Activated CD4-positive, alpha-beta T cell treated with anti-CD3 and anti-CD28 coated beads, Interleukin-2, amount 10 ng/mL, durations not matched to agents 24 days and 14 days (primary cell): ENCODE measurements at places on chromosomes 5 and 9. TPM values are rescaled to one million over a fixed set of nuclear protein-coding genes. Genes with fewer than 3 reads are reported as not detected.
A peak's percentile ranks its signal among the peaks of the same experiment; 100 is the strongest.

DNA sequence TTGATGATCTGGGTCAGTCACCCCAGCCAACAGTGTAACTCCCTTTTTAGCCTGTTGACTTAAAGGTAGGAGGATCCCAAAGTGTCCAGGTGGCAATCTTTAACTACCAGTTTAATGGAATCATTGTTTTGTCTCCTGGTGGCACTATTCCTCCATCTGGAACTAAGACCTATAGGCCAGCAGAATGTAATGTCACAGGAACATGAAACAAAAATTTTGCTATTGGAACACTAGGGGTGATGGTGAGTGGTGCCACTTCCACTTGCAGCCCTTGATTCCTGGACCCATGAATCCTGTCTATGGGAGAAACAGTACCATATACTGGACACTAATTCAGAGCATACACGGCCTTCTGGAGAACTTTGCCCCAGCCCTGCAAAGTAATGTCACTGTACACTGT, 219.5 kb upstream of the RASA1 start:
- H3K4me1 ChIP-seq = peaks cover 2% of the 10 kb centered on the region
- no peak for DNase-seq
- H3K27me3 ChIP-seq = peaks cover 12% of the 10 kb centered on the region
- H3K27ac ChIP-seq = no peak overlapping the region
- H3K4me3 ChIP-seq = no peak overlapping the region

DNA sequence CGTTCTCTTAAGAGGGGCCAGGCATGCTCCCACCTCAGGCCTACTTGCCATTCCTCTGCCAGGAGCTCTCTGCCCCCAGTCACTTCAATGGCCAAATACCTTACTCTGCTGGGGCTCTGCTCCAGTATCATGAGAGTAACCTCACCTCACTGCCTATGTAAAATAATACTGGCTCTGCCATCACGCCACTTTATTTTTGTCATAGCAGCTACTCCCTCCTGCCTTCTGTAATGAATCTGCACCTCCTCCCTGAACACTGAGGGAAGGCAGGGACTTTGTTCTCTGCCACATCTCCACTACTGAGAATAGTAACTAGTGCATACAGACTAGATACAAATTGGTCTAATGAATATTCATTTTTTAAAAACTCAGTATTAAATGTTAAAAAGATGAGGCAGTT, 33.8 kb downstream of the MACROH2A1 start:
- DNase-seq = no peak
- H3K36me3 ChIP-seq = peaks cover 63% of the 10 kb centered on the region
- H3K4me1 ChIP-seq = peaks cover 29% of the 10 kb centered on the region
- no peaks in the 10 kb centered on the region for H3K27me3 ChIP-seq
- H3K27ac ChIP-seq = no peak overlapping the region
- no peak overlapping the region for H3K4me3 ChIP-seq

Gene ELL2
- total RNA-seq = 103 and 111 TPM in 2 replicates

Gene FOXI1
- total RNA-seq = 0.09 TPM in 1 of 2 replicates, not detected in the other

- H3K4me3 ChIP-seq = no peak overlapping the region
- H3K27ac ChIP-seq = no peak overlapping the region
- no peak for DNase-seq
- H3K36me3 ChIP-seq = no peaks in the 10 kb centered on the region
- no peaks in the 10 kb centered on the region for H3K27me3 ChIP-seq
- no peaks in the 10 kb centered on the region for H3K4me1 ChIP-seq
These were observed 563.6 kb downstream of the NR2F1-AS1 start for GRCh38 chr5:93017376-93017775.

- H3K27ac ChIP-seq = peak overlapping the region; percentile 82
- peaks cover 35% of the 10 kb centered on the region for H3K4me1 ChIP-seq
- no peaks in the 10 kb centered on the region for H3K27me3 ChIP-seq
These were observed 877 bp upstream of the CAMSAP1 start for GRCh38 chr9:135908093-135908753.
